ENCODE measurements at places on chromosomes 12 and 14.

DNA sequence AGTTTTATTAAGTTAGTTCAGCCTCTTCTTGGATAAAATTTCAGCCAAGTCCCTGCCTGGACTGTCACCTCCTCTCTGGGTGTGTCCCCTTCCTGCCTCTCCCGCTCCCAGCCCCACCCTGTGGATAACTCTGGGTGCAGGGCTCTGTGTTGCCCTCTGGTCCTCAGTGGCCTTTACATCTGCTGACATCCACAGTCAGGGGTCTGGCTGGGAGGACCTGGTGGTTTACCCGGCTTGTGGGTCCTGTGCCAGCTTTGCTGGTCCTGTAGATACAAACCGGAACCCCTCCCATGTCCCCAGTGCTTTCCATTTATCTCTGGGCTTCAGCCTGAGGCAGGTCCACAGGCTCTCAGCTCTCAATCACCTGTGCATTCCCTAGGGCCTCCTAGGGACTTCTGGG lies 28.9 kb upstream of the PLEKHG3 start:
- no peak for DNase-seq
- H3K4me1 ChIP-seq = peaks cover 7% of the 10 kb centered on the region
- H3K4me3 ChIP-seq = no peak overlapping the region
- H3K27ac ChIP-seq = no peak overlapping the region
- no peaks in the 10 kb centered on the region for H3K27me3 ChIP-seq

DNA sequence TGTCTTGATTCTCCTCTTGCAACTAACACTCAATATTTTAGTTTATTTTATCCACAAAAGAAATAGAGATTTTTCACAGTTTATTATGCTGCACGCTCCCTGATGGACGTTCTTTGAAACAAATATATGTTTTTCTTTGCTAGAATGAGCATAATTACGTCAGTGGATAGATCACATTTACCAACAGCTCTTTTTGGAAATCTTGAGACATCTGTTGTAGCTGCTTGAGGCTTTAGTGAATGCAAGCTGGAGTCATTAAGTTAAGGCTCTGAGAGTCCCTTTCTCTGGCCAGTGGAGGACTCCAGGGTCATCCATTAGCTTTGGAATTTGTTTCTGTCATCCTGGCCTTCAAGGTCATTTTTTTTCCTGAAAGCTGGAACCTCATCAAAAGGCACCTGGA lies 405.6 kb upstream of the TMEM132C start:
- no peaks in the 10 kb centered on the region for H3K27me3 ChIP-seq
- no peaks in the 10 kb centered on the region for H3K36me3 ChIP-seq
- H3K4me1 ChIP-seq = no peaks in the 10 kb centered on the region
- H3K27ac ChIP-seq = no peak overlapping the region

DNA sequence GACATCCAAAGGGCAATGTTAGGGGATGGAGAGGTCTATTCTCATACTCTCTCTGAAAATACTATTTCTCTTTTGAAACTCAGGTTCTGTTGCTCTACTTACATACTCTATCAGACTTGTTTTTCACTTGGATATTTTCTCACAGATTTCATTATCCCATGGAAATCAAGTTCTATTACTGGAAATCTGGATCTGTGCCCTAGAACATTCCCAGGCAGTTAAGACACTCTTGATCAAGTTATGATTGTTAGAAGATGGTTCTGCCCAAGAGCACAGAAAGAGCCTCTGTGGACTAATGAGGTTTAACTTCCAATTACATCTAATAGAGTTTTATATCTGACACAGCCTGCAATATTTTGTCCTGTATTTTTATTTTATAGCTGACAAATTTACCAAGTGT lies 591.0 kb upstream of the ATP2B1 start:
- H3K27ac ChIP-seq = no peak overlapping the region
- no peak for DNase-seq
- no peaks in the 10 kb centered on the region for H3K27me3 ChIP-seq
- no peaks in the 10 kb centered on the region for H3K36me3 ChIP-seq
- no peak overlapping the region for H3K4me3 ChIP-seq

DNA sequence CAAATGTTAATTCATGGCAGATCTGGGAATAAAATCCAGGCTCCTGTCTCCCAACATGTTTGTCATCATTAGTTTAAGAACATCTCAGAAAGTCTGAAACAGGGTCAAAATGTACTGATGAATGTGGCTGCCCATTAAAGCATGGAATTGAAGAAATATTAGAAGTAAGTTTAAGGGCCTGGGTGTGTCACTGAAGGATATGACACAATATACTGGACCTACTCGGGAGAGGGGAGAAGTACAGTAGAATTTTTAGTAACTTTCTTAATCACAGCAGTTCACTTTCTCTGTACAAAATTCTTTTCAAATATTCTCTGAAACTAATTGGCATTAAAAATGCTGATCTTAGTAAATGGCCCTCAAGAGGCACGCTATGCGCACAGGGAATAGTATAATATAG lies 185.5 kb downstream of the ETV6 start:
- peaks cover 25% of the 10 kb centered on the region for H3K4me1 ChIP-seq
- no peaks in the 10 kb centered on the region for H3K27me3 ChIP-seq
- no peaks in the 10 kb centered on the region for H3K36me3 ChIP-seq
- H3K4me3 ChIP-seq = no peak overlapping the region

GRCh38 chr12:90261283-90261682 lies 552.6 kb upstream of the ATP2B1 start:
- H3K36me3 ChIP-seq = no peaks in the 10 kb centered on the region
- H3K4me1 ChIP-seq = no peaks in the 10 kb centered on the region
- no peaks in the 10 kb centered on the region for H3K27me3 ChIP-seq
- H3K27ac ChIP-seq = no peak overlapping the region
- no peak overlapping the region for H3K4me3 ChIP-seq
- no peak for DNase-seq

- H3K4me1 ChIP-seq = no peaks in the 10 kb centered on the region
- DNase-seq = peak; percentile 49
- H3K27me3 ChIP-seq = no peaks in the 10 kb centered on the region
- no peak overlapping the region for H3K27ac ChIP-seq
These were observed 1181.2 kb downstream of the VRK1 start for GRCh38 chr14:97978341-97978740.

DNA sequence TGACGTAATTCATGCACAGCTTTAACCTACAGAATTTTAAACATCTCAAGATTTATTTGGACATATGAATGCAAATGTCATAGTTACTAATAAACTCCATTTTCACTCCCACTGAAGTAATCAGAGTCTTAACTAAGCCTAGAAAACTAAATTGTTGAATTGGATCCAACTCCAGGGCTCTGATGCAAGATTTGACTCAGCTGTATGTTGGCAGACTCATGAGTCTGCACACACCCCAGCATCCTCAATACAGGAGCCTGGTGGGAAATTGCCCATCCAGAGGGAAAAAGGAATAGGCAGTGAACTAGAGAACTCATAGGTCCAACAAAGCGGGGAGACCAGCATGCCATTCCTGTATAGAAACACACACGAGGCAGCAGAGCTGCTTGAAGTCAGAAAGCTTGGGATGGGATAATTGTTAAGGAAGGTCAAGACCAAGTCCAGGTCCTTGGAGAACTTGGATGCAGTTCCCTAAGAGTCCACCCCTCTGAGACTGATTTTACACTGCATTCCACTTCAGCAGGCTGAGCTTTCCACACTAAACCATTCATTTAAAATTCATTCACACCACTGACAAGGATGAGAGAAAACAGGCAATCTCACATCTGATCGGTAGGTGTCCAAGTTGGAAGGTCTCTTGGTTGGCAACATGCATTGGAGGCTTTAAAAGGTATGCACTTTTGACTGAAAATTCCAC lies 14.4 kb downstream of the TMTC1 start:
- DNase-seq = peak; percentile 13
- no peaks in the 10 kb centered on the region for H3K27me3 ChIP-seq
- H3K4me3 ChIP-seq = no peak overlapping the region
- H3K36me3 ChIP-seq = peaks cover 6% of the 10 kb centered on the region
- peaks cover 30% of the 10 kb centered on the region for H3K4me1 ChIP-seq
- no peak overlapping the region for H3K27ac ChIP-seq

DNA sequence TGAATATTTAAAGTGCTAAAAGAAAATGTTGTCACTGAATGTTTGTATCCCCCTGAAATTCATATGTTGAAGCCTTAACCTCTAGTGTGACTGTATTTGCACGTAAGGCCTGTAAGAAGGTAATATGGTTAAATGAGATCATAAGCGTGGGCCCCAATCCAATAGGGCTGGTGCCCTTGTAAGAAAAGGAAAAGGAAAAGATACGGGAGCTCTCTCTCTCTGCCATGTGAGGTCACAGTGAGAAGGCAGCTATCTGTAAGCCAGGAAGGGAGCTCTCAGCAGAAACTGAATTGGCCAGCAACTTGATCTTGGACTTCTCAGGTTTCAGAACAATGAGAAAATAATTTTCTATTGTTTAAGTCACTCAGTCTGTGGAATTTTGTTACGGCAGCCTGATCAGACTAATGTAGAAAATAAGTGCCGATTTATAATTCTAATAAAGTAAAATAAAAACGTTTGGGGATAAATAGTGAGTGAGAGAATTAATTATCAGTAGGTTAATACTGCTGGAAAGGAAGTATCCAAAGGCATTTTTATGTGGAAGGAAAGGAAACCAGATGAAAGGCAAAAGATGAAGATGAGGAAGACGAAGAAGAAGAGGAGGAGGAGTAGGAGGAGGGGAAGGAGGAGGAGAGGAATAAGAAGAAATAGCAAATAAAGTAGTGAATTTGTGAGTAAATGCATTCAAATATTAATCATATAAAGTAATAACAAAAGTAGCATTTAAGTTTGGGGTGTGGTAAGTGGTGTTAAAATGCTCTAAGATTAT lies 188.5 kb upstream of the KRR1 start:
- no peak overlapping the region for H3K27ac ChIP-seq
- DNase-seq = peak; percentile 4

DNA sequence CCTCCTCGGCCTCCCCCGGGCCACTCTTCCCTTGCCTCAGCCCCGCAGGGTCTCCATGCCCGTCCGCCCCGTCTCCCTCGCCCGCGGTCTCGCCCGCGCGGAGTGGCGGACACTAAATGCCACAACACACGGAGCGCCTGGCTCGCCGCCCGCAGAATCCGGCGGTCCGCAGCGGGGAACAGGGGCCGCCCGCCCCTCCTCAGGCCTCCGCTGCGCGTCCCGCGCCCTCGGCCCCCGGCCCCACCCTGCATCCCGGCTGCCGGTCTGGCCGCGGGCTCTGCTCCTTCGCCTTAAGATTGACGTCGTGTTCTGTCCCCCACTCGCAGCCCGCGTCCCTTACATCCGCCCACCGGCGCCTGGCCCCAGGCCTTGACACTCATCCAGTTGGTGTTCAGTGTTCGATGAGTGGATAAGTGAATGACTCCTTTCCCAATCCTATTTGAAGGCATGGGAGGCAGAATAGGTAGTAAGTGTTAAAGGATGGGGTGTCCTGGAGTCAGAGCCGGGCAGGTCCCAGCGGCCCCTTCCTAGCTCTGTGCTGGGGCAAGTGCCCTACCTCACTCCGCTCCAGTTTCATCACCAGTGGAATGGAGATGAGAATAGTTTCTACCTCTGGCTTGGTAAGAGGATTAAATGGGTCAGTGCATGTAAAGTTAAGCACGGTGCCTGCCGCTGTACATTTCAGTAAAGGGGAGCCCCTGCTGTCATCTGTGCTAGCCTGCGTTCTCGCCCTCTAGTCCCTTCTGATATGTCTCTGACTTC lies 622 bp downstream of the TECPR2 start:
- peak overlapping the region; percentile 96 for H3K27ac ChIP-seq
- no peaks in the 10 kb centered on the region for H3K27me3 ChIP-seq
- H3K36me3 ChIP-seq = no peaks in the 10 kb centered on the region
- peak; percentile 17 for DNase-seq
- peak overlapping the region; percentile 92 for H3K4me3 ChIP-seq

- DNase-seq = no peak
- H3K27ac ChIP-seq = peak overlapping the region; percentile 68
- H3K27me3 ChIP-seq = no peaks in the 10 kb centered on the region
- no peaks in the 10 kb centered on the region for H3K36me3 ChIP-seq
- H3K4me1 ChIP-seq = peaks cover 25% of the 10 kb centered on the region
These were observed 431 bp downstream of the HIP1R start for GRCh38 chr12:122835750-122836026.

DNA sequence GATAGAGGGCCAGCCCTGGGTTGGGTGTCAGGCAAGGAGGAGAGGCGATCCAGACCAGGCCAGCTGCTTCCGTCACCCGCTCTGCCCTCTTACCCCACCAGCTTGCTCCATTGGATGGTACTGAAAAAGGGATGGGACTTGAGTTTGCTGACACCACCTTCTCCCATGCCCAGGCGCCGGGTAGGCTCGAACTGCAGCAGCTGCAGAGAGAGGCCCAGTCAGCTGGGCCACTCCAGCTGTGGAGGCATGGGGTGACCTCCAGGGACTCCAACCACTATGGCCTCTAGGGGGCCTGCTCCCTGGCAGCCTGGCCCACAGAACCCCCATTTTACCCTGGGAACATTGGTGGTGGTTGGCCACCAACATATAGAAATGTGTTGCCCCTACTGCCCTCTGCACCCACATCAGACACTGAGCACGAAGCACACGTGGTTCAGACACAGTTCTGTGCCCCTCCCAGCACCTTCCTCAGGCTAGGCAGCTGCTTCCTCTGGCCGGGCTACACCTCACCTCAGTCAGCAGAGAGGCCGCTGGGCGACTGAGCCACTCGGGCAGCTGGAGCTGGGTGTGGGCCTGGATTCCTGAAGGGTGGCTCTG lies 16.0 kb downstream of the RPS6KL1 start:
- peaks cover 30% of the 10 kb centered on the region for H3K4me1 ChIP-seq
- peaks cover 16% of the 10 kb centered on the region for H3K36me3 ChIP-seq
- DNase-seq = no peak
- H3K27me3 ChIP-seq = no peaks in the 10 kb centered on the region
- peak overlapping the region; percentile 44 for H3K27ac ChIP-seq
- no peak overlapping the region for H3K4me3 ChIP-seq

DNA sequence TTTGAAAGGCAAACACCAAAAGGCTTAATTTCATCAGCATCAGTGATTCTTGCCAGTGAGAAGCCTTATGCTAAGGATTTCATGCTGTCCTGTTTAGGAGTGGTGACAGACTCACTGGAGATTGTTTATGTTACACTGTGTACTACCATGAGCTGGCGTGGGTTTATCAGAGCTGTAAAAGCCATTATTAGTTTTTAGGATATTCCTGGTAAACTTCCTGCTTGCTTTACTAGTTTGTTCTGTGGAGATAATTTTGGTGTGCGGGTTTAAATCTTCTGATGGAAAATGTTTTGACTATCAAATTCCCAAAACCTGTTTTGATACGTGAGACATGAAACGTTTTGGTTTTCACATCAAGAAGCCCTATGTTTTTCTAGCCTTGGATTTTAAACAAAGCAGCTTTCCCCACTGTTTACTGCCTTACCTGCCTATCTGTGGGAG lies 15.2 kb downstream of the PPFIBP1 start:
- H3K4me3 ChIP-seq = peak overlapping the region; percentile 5
- H3K4me1 ChIP-seq = peaks cover 42% of the 10 kb centered on the region
- H3K27ac ChIP-seq = peak overlapping the region; percentile 63
- H3K36me3 ChIP-seq = no peaks in the 10 kb centered on the region
- H3K27me3 ChIP-seq = no peaks in the 10 kb centered on the region

DNA sequence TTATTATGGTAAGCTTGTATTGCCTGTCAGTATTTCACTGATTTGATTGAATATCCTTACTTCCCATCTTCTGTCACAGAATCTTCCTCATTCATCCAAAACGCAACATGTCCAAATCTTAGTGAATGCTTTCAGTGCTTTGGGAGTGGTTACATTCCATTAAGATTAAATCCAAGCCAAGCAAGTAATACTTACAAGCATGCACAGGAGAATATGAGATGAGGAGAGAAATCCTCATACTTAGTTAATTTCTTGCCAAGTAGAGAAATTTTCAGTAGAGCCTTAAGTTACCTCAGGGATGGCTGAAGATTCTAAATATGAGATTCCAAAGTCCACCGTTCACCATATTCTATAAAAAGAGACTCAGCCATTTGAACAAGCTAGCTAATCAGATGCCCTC lies 316.0 kb downstream of the RAD51B start:
- H3K36me3 ChIP-seq = no peaks in the 10 kb centered on the region
- no peak overlapping the region for H3K4me3 ChIP-seq
- H3K27me3 ChIP-seq = no peaks in the 10 kb centered on the region
- no peak for DNase-seq
- H3K27ac ChIP-seq = no peak overlapping the region
- peaks cover 13% of the 10 kb centered on the region for H3K4me1 ChIP-seq

All from gastrocnemius medialis (tissue), 4 donors.